ENCODE measurements at places on chromosomes 7 and 10.

GRCh38 chr10:75115137-75115536 is 3.7 kb downstream of the SAMD8 start:
- DNase-seq: no peak

DNA sequence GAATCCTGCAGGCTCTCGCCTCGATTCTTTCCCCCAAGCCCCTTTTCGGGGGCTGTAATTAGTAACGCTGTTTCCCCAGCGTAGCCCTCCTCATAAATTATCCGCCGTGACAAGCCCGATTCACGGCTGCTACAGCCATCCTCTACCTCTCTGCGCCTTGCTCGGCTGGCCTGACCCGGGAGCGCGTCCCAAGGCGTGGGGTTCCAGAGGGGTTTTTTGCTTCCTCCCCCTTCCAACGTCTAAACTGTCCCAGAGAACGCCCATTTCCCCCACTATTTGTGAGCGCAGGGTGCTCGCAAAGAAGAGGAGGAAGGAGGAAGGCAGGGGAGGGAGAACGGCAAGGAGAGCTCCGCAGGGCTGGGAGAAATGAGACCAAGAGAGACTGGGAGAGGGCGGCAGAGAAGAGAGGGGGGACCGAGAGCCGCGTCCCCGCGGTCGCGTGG is 880 bp downstream of the HOXA5 start:
- no peak for DNase-seq

DNA sequence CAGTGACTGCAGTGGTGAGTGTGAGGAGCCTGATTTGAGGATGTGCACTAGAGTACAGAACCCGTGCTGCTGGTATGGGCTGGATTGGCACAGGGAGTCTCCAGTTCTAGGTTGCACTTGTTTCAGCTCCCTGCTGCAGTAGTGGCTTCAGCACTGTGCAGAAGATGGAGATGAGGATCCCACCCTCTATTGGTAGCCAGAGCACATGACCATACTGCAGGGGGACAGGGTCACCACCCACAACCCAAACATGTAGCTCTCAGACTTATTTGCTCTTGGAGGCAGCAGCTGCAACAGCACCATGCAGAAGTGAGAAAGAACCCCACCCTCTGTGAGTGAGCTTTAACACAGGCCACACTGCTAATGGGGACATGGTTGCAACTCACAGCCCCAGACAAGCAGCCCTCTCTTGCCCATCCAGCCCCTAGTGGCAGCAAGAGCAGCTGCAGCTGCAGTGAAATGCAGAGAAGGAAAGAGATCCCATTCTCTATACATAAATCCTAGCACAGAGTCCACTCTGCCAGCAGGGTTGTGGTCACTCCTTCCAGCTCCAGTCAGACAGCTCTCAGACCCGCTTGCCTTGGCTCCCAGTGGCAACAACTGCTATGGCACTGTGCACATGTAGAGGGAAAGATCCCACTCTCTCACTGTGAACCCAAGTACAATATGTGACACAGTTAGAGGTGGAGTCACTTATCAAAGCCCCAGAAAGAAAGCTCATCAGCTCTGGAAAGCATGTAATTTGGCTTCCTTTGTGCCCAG is 51.4 kb upstream of the SCIN start:
- DNase-seq: no peak

DNA sequence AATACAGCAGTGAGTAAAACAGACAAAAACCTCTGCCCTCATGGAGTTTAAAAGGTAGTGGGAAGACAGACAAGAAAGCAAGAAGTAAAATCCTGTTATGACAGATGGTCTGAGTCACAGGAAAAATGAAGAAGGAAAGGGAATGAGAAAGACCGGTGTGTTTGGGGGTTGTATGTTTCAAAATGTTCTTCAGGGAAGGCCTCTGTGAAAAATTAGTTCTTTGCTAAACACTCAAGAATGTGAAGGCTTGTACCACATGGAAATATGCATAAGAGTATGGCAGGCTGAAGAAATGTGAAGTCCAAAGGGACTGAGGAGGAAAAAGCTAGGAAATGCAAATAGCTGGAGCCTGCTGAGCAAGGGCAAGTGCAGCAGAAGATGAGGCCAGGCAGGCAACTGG is 315.9 kb upstream of the SEMA3A start:
- DNase-seq: no peak

DNA sequence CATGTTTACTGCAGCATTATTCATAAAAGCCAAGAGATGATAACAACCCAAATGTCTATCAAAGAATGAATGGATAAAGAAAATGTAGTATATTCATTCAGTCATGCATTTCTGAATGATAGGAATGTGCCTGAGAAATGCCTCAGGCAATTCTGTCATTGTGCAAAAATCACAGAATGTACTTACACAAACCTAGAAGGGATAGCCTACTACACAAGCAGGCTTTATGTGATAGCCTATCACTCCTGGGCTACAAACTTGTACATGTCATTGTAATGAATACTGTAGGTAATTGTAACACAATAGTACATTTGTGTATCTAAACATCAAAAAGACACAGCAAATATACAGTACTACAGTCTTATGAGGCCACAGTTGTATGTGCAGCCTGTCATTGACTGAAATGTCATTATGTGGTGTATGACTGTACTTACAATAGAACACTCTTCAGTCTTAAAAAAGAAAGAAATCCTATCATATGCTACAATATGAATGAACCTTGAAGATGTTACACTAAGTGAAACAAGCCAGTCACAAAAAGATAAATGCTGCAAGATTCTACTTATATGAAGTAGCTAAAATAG is 141.8 kb upstream of the GPR22 start:
- no peak for DNase-seq

- no peak for DNase-seq
Observed at GRCh38 chr7:69450456-69450855, 147.8 kb upstream of the AUTS2 start.

GRCh38 chr10:70674560-70675495 is 2.5 kb downstream of the ADAMTS14 start:
- DNase-seq: no peak

GRCh38 chr7:75579899-75580298 is 87.8 kb downstream of the SPDYE5 start:
- DNase-seq: no peak

DNA sequence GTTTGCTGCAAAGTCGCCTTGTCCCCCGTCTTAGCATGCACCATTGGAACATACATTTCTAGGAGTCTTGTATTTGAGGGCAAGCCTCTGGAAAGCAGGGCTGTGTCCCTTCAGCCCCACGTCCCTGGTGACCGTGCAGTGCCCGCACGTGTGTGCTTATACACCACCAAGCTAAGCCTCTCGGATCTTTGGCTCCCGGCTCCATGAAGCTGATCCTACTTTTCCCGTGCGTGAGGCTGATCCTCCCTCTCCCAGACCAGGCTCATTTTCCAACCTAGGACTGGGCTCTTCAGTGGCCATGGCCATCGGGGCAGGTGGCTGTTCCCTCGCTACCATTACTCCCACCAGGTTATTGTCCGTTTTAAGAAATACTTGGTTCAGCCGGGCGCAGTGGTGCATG is 14.3 kb downstream of the MDH2 start:
- no peak for DNase-seq

GRCh38 chr10:124568339-124568738 is 106.7 kb downstream of the LHPP start:
- no peak for DNase-seq

- no peak for DNase-seq
Observed at GRCh38 chr7:15131661-15132060, 229.1 kb upstream of the DGKB start.

DNA sequence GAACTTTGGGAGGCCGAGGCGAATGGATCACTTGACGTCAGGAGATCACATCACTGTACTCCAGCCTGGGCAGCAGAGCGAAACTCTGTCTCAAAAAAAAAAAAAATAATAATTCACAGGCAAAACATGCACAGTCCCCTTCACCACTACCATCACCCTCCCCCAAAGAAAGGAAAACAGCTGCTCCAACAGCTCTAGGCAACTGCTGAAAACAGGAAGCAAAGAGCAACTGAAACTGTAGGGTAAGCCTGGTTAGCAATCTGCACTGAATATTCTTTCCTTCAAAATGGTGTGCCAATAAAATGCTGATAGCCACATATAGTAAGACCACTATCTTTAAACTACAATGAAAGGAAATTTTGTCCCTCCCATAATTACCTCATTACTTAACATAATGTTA is 11.8 kb downstream of the NT5C2 start:
- no peak for DNase-seq

DNA sequence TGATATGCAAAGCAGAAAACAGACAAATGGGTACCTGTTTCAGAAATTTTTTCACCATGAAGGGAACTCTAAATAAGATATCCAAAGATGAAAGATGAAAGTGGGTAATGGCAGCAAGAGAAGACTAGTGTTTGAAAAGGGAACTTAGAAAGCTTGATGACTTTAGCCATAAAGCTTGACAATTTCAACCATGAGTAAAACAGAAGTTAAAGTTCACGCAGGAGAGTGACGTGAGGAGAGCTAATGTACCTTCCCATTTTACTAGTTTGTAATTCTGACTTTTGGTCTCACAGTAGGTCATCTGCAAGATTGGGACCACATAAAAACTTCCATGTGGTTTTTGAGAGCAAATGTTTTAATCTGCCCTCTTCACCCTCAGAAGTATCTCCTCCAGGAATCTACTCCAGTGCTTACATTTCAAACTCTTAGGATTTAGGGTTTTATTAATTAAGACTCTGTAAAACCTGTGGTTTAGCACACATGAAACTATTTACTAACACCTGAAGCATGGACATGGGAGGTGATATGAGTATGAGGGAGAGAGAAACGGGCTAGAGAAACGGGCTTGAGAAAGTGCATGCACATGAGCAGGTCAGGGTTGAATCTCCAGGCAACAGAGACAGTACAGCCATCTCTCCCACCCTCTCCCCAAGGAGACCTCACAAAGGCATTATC is 24.4 kb upstream of the GIMAP2 start:
- DNase-seq: no peak

GRCh38 chr10:76149182-76149581 is 717.8 kb downstream of the LRMDA start:
- no peak for DNase-seq

- no peak for DNase-seq
Observed at GRCh38 chr7:130222-130572, 62.2 kb upstream of the FAM20C start.

DNA sequence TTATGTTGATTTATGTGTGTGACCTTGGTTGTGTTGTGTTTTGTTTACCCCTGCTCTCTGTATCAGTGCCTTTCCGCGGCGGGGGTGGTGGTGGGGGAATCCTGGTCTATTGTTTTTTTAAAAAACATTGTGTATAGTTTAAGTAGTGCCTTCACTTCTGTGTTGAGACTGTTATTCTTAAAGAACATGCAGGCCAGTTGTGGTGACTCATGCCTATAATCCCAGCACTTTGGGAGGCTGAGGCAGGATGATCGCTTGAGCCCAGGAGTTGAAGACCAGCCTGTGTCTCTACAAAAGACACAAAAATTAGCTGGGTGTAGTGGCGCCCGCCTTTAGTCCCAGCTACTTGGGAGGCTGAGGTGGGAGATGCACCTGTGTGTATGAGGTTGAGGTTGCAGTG is 429.0 kb upstream of the LRGUK start:
- DNase-seq: no peak

- no peak for DNase-seq
Observed at GRCh38 chr7:72019436-72019835, 392.7 kb downstream of the CALN1 start.

DNA sequence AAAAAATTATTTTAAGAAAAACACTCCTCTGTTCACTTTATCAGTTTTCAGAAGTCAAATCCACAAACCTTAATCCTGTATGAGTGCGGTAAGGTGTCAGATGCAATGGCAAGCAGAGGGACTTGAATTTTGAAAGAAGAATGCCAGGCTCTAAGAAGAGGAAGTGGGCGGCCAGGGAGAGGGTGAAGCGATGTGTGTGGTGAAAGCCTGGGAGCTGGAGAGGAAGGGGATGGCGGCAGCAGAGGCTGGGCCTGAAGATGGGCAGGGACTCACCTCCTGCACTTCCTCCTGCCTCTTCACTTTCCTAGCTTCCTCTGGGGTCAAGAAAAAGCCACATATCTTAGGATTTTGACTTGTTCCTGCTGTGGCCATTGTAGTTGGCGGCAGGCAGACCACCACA is 609.6 kb downstream of the PARD3 start:
- no peak for DNase-seq

DNA sequence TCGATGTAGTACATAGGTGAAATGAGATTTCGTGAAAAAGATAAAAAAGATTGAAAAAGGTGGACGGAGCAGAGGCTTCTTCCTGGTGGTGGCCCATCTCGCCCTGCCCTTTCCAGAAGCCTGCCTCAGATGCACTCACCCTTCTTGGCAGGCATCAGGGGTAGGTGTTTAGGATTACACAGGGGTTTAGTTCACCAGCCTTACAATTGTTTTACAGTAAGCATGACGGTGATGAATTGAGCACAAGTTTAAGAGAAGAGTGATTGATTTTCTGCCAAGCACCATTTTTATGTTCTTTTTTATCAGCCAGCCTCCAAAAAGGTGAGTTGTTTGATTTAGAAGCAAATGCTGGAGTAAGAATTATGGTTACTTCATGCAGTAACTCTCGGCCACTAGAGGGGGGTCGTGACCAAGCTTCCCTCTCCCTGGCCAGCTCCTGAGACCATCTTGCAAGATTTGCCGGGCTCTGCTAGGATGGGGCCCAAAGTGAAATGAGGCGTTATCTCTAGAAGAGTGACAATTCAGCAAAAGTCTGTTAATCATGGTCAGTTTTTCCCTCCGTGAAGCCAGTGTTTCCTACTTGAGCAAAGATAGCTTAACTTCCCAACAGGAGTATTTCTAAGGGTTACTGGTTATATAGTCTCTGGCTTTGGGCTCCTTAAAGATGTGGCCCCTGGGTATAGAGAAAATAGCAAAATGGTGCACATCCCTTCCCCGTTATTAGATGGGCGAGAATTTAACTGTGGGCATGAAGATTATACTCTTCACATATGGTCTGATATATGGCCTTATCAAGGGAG is 228.8 kb downstream of the BMPER start:
- no peak for DNase-seq

- no peak for DNase-seq
Observed at GRCh38 chr7:5360971-5361370, 62.7 kb downstream of the TNRC18 start.

DNA sequence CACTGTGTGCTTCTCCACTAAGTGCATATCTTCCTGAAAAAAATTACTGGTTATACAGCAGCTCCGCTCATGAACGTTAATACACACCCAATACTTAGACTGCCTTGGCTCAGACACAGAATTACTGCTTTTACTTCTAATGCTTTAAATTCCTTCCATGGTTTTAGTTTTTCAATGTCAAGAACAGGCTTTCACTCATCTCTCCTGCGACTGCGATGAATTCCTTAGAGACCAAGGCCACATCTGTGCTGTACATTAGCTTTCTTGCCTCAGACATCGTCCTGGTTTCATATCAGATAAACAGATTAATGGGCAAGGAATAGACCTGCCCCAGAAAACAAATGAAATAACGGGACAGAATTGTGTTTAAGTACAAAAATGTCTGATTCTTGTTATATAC is 120.2 kb downstream of the CYP26A1 start:
- no peak for DNase-seq

GRCh38 chr10:58773341-58773740 is 260.7 kb downstream of the BICC1 start:
- no peak for DNase-seq

GRCh38 chr10:103967448-103968071 is 620 bp downstream of the SLK start:
- DNase-seq: peak; percentile 30

All from T-helper 2 cell treated with Interferon-gamma antibody and Interleukin-4, amounts not matched to agents 5 μg/mL and 100 μg/mL, for 36 hours (primary cell).